ENCODE measurements at places on chromosomes 3 and 15.

GRCh38 chr15:89101302-89102193, 13.3 kb downstream of the ABHD2 start:
- no peak for DNase-seq

GRCh38 chr3:156577736-156578135, 22.8 kb upstream of the SSR3 start:
- no peak for DNase-seq

- DNase-seq: no peak
Observed at GRCh38 chr15:99995543-99995942, 262.3 kb upstream of the LYSMD4 start.

DNA sequence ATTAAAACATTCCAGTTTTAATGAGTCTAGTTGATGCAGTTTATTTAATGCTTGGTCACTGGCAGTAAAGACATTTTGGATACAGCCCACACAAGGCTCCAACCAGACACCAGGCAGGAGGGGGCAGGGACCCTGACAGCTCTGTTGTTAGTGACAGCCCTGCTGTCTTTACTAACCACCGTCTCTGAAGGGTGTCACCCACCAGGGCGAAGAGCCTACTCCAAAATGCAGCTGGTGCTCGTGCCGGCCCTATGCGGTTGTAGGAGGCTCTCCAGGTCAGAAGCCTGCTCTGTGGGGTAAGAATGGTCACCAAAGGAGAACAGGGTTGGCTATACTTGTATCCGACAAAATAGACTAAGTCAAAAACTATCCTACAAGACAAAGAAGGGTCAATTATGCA, 132.2 kb downstream of the ATP10A start:
- DNase-seq: no peak

GRCh38 chr3:156840826-156841689, 14.9 kb downstream of the LEKR1 start:
- DNase-seq: no peak

- no peak for DNase-seq
Observed at GRCh38 chr15:24823473-24823872, 131.3 kb upstream of the SNRPN start.
